ENCODE measurements at places on chromosomes 5 and 9.
A peak's percentile ranks its signal among the peaks of the same experiment; 100 is the strongest.

GRCh38 chr9:89419978-89420394 is 77.9 kb downstream of the SEMA4D start:
- DNase-seq: no peak

GRCh38 chr5:153267506-153267905 is 223.0 kb upstream of the GRIA1 start:
- no peak for DNase-seq

DNA sequence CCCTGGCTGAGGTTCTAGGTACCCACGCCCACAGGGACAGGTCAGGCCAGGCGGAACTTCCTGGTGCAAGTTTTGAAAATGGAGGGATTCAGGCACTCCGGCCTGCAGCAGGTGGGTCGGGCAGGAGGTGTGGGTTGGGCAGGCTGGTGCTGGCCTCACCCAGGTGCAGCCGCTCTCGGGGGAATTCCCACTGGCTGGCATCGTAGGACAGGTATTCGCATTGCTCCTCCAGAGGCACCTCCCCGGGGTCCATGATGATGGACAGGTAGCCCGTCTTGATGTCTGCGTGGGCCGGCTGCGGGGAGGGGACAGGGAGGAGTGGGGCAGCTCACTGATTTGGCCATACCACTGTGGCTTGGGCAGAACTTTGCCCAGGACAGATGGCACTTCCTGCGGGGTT is 28.7 kb upstream of the SCGB3A1 start:
- DNase-seq: no peak

DNA sequence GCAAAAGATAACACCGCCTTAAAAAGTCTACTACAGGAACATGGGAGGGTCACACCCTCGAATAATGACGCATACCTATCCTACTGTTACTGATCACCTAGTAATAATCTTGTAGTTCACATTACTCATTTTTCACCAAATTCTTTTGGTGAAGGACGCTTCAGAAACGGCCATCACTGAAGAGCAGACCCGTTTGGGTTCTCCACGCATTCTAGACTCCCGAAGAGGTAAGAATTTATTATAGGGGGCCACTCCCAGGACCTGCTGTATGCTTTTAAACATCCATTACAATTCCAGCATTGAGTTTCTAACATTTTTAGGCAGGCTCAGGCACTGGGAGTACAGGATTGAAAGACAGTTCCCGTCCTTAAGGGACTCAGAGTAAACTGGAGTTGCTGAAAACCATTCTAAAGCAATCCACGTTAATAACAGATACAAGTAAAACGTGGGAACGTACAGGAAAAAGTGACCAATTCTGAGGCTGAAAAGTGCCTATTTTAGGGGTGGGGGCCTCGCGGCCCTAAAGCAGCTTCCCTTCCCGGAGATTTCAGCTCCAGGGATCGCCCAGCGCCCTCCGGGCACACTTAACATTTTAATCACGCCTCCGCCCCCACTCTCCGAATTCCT is at the start of gene FER:
Gene FER (plus strand): TSS at position 124 of the 627 bp plus-strand sequence. CDS start 50,286 bp downstream, outside the sequence.
- DNase-seq: peak; percentile 2

DNA sequence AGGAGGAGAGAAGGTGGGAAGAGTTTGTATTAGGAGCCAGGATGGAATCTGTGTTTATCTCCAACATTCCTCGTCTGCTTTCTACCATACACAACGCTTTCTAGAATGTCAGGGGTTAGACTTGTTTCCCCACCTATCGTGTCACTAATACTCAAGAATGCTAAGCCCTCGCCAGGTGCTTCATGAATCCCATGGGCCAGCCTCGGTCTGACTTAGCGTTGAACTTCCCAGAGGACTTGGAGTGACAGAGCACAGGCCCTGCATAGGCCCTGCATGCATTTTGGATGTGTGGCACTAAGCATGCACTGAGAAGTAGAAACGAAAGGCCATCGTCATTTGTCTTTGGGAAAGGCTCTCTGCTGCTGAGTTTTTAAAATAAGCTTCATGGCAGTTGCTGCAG is 328.7 kb downstream of the NSG2 start:
- no peak for DNase-seq

- DNase-seq: peak; percentile 81
Observed at GRCh38 chr5:40679148-40679912, 385 bp upstream of the PTGER4 start.
